ENCODE measurements at places on chromosomes 7 and 10. TPM values are rescaled to one million over a fixed set of nuclear protein-coding genes. Genes with fewer than 3 reads are reported as not detected.

Gene CFAP43
- 0.25 TPM for total RNA-seq

Gene CPA4
- total RNA-seq = 4.3 TPM

Gene PDE1C
- 0.14 TPM for total RNA-seq

Gene SPDYE5
- total RNA-seq = 0.16 TPM

DNA sequence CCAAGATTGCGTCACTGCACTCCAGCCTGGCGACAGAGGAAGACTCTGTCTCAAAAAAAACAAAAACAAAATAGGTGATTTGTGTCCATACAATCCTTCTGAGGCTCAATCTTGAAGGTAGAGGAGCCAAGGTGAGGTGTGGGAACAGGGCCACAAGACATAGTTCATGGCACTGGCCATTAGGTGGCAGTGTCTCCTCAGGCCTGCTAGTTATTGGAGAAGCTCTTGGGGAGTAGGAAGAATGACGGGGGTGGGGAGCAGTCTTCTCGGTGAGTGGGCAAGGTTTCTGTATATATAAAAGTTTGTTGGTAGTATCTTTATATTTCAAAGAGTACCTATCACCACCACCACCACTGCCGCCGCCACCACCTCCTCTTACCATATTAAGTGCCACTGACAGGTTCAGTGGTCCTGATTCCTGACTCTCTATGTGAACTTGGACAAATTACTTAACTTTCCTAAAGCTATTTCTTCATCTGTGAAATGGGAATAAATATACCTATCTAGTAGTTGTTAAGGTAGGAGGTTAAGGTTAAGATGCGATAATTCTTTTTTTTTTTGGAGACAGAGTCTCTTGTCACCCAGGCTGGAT lies 24.0 kb downstream of the CCSER2 start:
- DNase-seq = peak; percentile 77

DNA sequence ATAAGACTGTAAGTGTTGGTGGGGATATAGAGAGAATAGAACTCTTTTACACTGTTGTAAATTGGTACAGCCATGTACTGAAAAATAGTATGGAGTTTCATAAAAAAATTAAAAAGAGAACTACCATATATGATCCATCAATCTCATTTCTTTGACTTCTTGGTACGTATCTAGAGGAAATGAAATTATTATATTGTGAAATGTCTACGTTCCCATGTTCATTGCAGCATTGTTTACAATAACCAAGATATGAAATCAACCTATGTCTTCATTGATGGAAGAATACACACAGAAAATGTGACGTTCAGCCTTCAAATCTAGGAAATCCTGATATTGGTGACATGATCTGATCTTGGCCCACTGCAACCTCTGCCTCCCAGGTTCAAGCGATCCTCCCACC lies 32.0 kb downstream of the SHOC2 start:
- no peak for DNase-seq

GRCh38 chr10:101489355-101489754 lies 98.7 kb downstream of the POLL start:
- DNase-seq = peak; percentile 59

- DNase-seq = no peak
Observed at GRCh38 chr7:154640266-154640865, 362.6 kb downstream of the PAXIP1 start.

- no peak for DNase-seq
Observed at GRCh38 chr10:132677473-132678227, 108.3 kb downstream of the NKX6-2 start.

- no peak for DNase-seq
Observed at GRCh38 chr10:25339966-25340365, 165.2 kb downstream of the GPR158 start.

DNA sequence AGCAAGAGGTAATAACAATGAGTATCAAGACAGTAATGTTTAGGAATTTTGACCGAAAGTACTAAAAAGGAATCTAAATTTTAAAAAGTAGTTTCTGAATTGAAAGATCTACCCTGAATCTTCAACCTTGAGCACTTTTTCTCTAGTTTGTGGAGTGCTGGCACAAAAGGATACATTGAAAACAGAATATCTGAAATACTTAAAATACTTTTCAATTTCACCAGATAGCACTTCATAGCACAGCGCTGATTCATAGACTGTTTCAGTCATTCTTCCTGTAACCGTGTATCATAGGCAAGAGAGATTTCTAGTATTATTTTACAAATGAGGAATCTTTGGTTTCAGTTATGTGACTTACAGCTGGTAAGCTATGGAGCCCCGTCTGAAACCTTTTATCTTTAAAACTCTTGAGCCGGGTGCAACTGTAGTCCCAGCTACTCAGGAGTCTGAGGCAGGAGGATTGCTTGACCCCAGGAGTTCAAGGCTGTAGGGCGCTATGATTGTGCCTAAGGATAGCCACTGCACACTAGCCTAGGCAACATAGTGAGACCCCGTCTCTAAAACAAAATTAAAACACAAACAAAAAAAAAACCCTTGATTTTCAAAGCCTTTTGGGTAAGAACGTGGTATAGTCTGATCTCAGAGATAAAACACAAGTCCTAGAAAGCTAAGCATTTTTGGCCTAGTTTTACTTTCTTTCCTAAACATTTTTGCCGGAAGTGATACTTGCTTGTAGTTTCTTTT lies 35.1 kb downstream of the FHIP2A start:
- peak; percentile 46 for DNase-seq

GRCh38 chr10:15737656-15738055 lies 17.9 kb upstream of the ITGA8 start:
- DNase-seq = no peak

GRCh38 chr10:113802997-113803396 lies 50.9 kb downstream of the DCLRE1A start:
- no peak for DNase-seq

All from MCF 10A (cell line).